ENCODE measurements at places on chromosomes 5 and 9. TPM values are rescaled to one million over a fixed set of nuclear protein-coding genes. Genes with fewer than 3 reads are reported as not detected.

DNA sequence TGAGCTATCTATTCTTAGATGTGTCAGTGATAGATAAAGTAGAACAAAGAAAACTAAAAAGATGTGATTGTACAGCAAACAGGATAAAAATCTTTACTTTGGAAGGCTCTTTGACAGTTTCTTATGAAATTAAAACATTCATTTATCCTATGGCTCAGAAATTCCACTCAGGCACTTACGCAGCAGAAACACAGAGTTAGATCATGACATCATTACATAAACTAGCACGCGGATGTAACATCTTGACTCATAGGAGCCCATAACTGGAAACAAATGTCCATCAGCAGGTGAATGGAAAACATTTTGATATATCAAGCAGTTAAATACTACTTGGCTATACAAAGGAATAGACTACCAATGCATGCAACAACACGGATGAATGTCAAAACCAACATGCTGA is 45.3 kb downstream of the ICE1 start:
- DNase-seq = no peak

DNA sequence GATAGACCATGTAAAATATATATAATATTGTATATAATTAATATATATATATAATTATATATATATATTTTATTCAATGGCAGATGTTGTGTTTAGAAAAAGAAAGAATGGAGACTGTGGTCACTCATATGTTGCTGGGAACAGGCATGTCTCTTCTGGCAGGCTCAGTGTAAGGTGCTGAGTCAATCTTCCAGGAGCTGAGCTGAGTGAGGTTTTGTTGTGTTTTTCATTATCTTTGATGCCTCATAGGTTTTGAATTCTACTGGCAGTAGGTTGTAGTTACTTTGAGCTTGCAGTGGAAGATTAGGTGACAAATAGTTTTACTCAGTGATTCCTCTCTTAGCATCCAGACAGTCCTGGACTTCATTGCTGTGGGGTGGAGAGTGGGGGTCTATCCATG is 561.3 kb downstream of the IRX1 start:
- no peak for DNase-seq

Gene MORN5
- total RNA-seq = not detected

Gene ERCC6L2
- 76.7 TPM for total RNA-seq

- DNase-seq = no peak
Observed at GRCh38 chr5:170590566-170590965, 86.7 kb downstream of the KCNIP1 start.

Gene SAXO1
- total RNA-seq = not detected

Gene DMGDH
- total RNA-seq = 1.5 TPM
